ENCODE measurements at places on chromosomes 1 and 21. TPM values are rescaled to one million over a fixed set of nuclear protein-coding genes. Genes with fewer than 3 reads are reported as not detected.

Gene MAP3K6
- 10.1 TPM for total RNA-seq

Gene HMGCL
- 26.6 TPM for total RNA-seq

Gene CSF1
- total RNA-seq: 11.4 TPM

Gene EBNA1BP2
- total RNA-seq: 201 TPM

Gene HS2ST1
- total RNA-seq: 44.2 TPM

Gene SIM2
- 0.13 TPM for total RNA-seq

Gene CDC7
- 16.6 TPM for total RNA-seq

Gene LCE1F
- not detected for total RNA-seq

Gene LCE1C
- not detected for total RNA-seq

Gene KAZN
- 1.5 TPM for total RNA-seq

Gene ADGRL4
- 335 TPM for total RNA-seq

Gene PRAMEF1
- total RNA-seq: not detected

Gene FCAMR
- total RNA-seq: not detected

Gene TSTD1
- 7.4 TPM for total RNA-seq

Gene F13B
- not detected for total RNA-seq

Gene ATG4C
- total RNA-seq: 11.6 TPM

Gene NUDT4B
- total RNA-seq: 76.2 TPM

Gene TGFB2
- 2.8 TPM for total RNA-seq

Gene PRR9
- not detected for total RNA-seq

Gene AKR7A3
- total RNA-seq: 0.40 TPM

Gene ANKRD34A
- total RNA-seq: 0.13 TPM

Gene KIF21B
- total RNA-seq: 2.7 TPM

Gene TEX35
- total RNA-seq: not detected

Gene LCE3D
- total RNA-seq: not detected

Gene OXCT2
- total RNA-seq: 1.6 TPM

Gene CELA2A
- total RNA-seq: not detected

Gene TEDDM1
- not detected for total RNA-seq

Gene CD1D
- total RNA-seq: not detected

Gene NAV1
- total RNA-seq: 74.4 TPM

Gene FTCD
- not detected for total RNA-seq

Gene AMY1A
- total RNA-seq: not detected

Gene B3GALT2
- total RNA-seq: not detected

Gene LCE2C
- not detected for total RNA-seq

Gene LAMC2
- 0.53 TPM for total RNA-seq

Gene CHIT1
- not detected for total RNA-seq

Gene FOXD2
- 0.13 TPM for total RNA-seq
